ENCODE measurements at places on chromosomes 6 and 20.

DNA sequence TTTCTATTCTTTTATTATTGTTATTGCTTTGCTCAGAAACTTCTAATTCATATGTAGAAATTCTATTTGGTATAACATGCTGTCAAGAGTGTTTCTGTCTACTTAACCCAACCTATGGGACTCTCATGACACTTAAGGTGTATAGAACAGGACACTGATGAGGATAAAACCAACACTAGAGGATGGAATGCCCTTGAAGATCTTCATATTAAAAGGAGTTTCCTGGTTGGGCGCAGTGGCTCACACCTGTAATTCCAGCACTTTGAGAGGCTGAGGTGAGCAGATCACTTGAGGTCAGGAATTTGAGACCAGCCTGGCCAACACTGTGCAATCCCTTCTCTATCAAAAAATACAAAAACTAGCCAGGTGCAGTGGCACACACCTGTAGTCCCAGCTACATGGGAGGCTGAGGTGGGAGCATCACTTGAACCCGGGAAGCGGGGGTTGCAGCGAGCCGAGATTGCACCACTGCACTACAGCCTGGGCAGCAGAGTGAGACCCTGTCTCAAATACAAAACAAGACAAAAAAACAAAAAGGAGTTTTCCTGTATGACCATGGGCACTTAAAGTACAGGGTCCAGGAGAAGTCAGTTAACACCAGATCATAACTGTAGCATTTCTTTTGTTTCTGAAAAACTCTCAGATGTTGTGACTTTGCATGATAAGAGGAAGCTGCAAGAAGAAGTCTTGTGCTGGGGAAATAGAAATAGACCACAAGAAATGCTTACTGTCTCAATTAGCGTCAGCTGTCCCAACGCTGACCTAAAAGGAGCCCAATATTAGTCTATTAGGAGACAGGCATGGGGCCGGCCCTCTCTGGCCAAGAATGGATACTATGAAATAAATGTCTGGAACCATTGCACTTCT is 38.9 kb upstream of the CD2AP start:
- no peak for DNase-seq

DNA sequence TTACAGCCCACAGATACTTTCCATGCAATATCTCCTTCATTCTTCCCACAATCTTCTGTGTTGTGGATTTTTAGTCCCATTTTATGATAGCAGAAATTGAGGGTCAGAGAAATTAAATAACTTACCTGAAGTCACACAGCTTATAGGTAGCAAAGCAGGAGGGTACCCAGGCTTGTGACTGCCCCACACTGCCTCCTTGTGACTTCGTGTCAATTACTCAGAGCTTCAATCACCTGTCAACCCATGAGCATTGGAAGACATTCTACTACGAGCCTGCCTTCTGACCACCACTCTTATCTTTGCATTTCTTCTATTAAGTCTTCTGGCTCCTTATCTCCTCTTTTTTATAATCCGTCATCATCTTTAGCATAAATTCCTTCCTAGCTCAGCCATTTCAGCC is 71.6 kb upstream of the NRSN1 start:
- no peak for DNase-seq

- no peak for DNase-seq
Observed at GRCh38 chr20:53220482-53221307, 248.5 kb downstream of the TSHZ2 start.

DNA sequence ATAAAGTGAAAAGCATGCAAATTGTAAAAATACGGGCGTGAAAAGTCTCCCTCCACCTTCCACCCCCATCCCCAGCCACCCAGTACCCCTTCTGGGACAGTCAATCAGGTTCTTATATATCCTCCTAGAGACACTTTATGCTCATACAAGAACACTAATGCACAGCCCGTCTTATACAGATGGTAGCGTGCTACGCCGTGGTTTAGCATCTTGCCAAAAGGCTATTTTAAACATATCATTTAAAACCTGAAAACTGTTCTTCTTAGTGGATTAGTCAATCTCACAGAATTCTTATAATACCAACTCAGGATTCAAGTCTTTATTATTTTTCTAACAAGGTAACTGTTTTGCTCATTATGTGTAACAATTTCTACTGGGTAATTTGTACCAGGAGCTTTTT is 57.2 kb upstream of the MRPS10 start:
- no peak for DNase-seq

GRCh38 chr6:106658469-106658868 is 29.1 kb downstream of the QRSL1 start:
- DNase-seq: no peak

Measured in AG09319 (cell line).